ENCODE measurements at places on chromosomes 1 and 21.

DNA sequence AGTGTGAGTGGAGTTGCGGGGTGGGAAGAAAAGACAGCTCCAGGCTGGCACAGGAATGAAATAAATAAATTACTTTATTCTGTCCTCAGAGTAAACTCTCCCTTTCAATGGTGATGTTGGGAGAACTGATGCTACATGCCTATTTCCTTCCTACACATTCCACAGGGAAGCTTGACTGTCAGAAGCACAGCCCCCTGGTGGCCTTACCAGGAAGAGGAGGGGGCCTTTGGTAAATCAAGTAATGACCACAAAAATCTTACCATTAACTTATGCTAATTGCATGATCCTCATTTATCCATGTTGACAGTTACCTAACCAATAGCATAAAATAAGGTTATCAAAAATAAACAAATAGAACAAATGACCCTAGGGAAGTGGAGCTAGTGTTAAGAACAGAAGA lies 605.0 kb upstream of the PKN2 start:
- no peak for DNase-seq

DNA sequence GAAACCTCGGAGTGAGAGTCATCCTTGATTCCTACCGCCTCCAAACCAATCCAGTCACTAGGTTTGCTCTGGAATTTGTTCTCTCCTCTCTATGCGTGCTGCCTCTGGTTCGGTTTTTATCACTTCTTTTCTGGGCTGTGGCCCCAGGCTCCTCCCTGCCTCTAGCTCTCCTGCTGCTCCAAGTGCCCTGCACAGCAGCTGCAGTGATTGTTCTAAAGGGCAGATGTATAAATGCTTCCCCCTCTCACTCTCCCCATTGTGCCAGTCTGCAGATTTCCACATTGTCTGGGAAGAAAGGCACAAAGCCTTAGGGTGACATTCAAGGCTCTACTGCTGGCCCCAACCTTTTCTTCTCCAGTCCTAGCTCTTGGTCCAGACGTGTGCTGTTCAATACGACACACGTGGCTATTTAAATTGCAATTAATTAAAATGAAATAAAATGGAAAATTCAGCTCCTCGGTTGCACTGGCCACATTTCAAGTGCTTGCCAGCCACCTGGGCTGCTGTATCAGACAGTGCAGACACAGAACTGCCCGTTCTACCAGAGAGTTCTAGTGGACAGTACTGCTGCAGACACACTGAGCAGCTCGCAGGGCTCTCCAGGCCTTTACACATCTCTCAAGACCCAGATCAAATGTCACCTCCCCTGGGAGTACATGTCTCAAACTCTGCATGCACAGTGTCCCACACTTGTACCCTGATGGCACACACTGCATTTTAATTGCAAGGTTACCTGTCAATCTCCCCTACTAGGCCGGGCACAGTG lies 12.4 kb downstream of the TRIM62 start:
- DNase-seq = no peak

DNA sequence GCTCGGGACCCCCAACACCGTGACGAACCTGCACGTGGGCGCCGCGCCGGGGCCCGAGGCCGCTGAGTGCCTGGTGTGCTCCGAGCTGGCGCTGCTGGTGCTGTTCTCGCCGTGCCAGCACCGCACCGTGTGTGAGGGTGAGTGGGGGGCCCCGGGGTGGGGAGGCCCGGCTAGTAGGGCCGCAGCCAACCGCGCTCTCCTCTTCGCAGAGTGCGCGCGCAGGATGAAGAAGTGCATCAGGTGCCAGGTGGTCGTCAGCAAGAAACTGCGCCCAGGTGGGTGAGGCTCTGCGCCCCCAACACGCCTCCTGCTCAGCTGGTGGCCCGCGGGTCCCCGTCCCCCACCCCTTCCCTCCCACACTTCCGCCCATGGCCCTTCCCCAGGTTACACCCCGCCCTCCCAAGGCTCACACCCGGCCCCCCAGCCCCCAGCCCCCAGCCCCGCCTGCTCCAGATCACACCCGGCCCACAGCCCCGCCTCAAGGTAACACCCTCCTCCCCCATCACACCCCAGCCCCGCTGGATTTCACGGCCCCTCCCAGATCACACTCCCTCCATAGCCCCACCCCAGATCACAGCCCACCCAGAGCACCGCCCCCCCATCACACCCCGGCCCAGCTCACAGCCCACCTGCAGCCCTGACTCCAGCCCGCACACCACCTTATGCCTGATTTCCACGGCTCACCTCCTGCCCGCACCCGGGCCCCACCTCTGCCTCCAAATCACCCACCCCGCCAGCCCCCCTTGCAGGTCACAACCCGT lies 2.4 kb upstream of the MMP23B start:
- peak; percentile 74 for DNase-seq

GRCh38 chr1:84385347-84385746 lies 12.9 kb upstream of the DNASE2B start:
- DNase-seq = no peak

GRCh38 chr1:30697571-30698376 lies 25.6 kb downstream of the MATN1 start:
- no peak for DNase-seq

DNA sequence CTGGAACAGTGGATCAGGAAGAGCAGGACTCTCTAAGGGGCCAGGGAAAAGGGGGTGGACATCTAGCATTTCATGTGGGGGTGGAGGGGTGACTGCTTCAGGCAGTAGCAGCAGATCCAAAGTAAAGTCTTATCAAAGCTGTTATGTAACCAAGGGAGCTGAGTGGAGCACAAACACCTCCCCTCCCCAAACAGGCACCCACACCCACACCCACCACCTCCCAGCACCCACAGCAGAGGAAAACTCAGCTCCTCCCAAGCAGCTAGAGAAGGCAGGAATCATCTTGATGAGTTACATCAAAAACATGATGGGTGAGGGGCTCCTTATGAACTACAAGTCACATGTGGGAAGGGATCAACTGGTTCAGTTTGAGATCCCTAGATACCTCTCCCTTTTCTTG lies 6.0 kb downstream of the DLGAP3 start:
- DNase-seq = no peak

- DNase-seq = no peak
Measured at GRCh38 chr1:107344268-107344760, 203.5 kb downstream of the NTNG1 start.

- no peak for DNase-seq
Measured at GRCh38 chr21:41695513-41695912, 71.3 kb downstream of the RIPK4 start.

DNA sequence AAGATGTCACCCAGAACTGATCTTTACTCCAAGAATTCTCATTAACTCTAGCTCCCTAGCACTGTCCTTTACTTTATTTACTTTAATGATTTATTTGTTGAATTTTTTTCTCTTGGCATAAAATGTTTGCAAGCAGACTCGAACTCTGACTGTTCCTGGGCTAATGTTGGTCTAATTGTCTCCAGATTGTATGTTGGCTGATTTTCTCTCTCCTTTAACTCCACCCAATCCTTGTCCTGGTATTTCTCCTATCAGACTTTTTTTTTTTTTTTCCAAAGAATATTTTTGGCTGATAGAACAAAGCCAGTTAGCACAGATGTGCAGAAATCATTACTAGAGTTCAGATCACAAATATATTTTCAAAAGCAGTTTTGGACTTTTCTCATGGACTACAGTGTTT lies 82.6 kb downstream of the ATF6 start:
- DNase-seq = no peak

Data from activated CD8-positive, alpha-beta memory T cell treated with anti-CD3 and anti-CD28 coated beads for 4 hours (primary cell).